CD4-positive, alpha-beta T cell treated with Interleukin-2 at 100 ng/mL for 4 hours (primary cell): ENCODE measurements at places on chromosomes 4 and X.

- DNase-seq: no peak
These were observed 24.5 kb downstream of the RBMX start for GRCh38 chrX:136856050-136856449.

DNA sequence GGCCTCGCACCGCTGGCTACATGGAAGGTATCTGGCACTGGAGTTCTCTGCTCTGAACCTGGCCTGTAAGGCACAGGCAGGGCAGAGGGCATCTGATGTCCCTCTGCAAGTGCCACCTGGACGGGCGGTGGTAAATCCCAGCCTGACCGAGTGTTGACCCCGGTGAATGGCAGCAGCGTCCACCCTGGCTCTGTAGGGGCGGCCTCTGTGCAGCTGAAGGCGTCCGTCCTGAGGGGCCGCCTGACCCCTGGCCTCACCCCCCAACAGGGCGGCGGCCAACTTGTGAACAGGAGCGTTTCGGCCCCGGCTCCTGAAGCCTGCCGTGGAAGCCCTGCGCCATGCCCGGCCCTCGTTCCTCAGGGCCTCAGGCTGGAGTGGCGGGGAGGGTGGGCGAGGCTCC lies 51.4 kb downstream of the CPZ start:
- no peak for DNase-seq

DNA sequence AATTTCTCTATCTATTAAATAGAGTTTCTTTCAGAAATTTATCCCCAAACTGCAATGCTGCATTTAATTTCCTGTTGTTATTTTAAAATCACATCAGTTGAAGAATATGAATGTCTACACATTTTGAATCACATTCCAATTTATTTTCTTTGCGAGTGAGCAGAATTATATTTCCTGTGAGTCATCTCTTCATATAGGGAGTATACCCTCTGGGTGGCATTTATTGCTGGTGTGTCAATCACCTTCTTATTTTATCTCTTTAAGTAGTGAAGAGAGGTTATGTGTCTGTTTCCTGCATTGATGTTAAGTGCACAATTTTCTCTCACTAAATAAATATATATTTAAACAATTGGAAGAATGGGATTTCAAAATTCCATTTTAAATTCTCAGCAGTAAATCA lies 511.0 kb upstream of the ATOH1 start:
- DNase-seq: no peak

DNA sequence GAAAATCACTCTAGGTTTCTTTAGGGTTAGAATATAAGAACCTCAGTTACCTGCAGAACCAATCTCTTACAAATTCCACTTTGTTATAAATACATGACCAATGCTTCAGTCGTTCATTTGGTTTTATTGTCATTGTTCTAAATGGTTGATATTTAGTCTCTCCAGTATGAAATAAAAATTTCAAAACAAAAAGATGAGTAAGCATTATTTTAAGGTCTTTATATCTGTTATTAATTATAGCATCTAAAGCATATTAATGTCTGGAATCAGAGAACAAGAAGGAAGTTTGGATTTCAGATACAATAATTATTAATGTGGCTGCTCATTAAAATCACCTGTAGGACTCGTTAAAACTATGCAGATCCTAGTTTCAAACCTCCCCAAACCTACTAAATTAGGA lies 265.4 kb upstream of the CXorf51A start:
- no peak for DNase-seq

- DNase-seq: no peak
These were observed 66.7 kb upstream of the NDUFC1 start for GRCh38 chr4:139368998-139369397.

GRCh38 chrX:47707031-47707780 lies 48.2 kb upstream of the UXT start:
- no peak for DNase-seq

- DNase-seq: no peak
These were observed 34.7 kb upstream of the CYP2U1 start for GRCh38 chr4:107896646-107897045.

DNA sequence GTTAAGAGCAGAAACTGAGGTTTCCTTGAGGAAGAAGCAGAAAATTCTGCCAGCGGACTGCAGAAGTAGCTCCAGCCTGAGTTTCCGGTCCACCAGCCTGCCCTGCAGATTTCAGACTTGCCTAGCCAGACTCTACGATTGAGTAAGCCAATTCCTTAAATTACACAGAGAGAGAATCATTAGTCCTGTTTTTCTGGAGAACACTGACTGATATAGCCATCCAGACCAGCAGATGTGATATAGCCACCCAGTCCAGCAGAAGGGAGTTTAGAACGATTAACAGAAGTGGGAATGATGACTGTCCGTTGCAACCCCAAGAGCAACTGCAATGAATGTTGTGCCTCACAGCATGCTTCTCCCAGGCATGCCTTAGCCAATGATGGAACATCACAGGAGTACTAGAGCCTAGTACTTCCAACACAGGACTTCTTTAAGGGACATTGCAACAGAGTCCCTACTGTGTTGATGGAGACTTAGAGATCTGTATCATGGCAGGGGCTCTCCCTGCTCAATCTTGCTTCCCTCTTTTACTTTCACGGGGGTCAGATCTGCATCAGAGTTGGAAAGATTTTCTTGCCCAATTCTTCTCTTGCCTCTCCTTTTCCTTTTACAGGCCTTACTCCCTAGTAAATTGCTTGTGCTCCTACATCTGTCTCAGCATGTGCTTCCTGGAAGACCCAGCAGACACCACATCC lies 264.6 kb upstream of the CLNK start:
- DNase-seq: no peak

GRCh38 chrX:136204571-136204970 lies 46.6 kb downstream of the MAP7D3 start:
- DNase-seq: peak; percentile 80

- DNase-seq: no peak
These were observed 1566.5 kb upstream of the PCDH7 start for GRCh38 chr4:29153642-29154041.

DNA sequence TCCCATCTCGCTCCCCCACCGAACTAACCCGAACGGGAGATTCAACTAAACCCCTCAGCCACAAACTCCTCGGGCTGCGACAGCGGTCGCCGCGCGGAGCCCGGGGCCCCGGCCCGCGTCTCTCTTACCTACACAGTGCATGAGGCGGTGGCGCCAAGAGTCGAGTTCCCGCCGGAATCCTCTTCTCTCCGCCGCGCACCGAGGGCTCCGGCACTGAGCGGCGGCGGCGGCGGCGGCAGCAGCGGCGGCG lies 160 bp downstream of the LCORL start:
- DNase-seq: no peak

DNA sequence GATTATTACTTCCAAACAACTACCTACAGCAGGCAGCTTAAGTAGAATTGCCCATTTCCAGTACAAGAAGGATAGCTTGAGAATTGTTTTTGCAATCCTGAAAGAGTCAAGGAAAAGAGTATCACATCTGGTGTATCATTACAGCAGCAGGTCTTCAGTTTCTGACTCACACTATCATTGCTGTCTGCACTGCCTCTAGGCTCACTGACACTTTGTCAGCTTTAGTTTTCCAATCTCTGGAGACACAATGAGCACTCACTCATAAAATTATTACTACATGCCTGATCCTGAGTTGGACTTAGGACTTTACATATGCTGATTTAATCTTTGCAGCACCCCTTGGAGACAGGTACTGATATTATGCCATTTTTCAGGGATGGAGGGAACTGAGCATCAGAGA lies 244.6 kb upstream of the BOD1L1 start:
- no peak for DNase-seq

- no peak for DNase-seq
These were observed 16.9 kb upstream of the LRBA start for GRCh38 chr4:151031831-151032605.

- no peak for DNase-seq
These were observed 98.3 kb downstream of the ARHGAP24 start for GRCh38 chr4:85573270-85573669.

GRCh38 chr4:143286701-143287571 lies 49.7 kb upstream of the GAB1 start:
- no peak for DNase-seq

- no peak for DNase-seq
These were observed 21.1 kb upstream of the HSFX4 start for GRCh38 chrX:149908308-149908707.

- DNase-seq: no peak
These were observed 29.4 kb downstream of the FGF5 start for GRCh38 chr4:80295826-80296225.

DNA sequence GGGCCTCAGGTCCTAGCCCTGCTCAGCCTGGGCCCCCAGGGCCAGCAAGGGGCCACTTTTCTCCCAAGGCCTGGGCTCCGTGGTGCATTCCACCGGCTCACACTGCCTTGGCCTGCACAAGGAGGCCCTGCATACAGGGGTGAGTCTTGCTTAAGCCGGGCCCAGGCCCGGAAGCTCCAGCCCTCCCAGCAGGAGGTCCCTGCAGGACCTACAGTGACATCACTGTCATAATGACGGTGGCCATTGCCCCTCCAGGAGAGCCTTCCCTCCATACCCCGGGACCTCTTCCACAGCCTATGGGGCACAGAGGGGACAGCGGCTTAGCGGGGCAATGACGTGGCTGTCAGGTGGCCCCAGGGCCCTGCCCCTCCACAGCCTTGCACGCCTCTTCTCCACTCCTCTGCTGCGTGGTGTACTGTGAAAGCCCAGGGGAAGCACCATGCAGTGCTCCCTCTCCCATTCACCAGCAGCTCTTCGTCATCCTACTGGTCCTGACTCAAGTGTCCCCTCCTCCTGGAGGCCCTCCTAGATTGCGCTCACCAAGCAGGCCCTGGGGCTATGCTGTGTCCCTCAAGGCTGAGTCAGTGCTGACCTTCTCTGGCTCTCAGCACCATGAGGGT lies 32.3 kb upstream of the AFAP1 start:
- DNase-seq: peak; percentile 1

- no peak for DNase-seq
These were observed 30.3 kb downstream of the SLC10A6 start for GRCh38 chr4:86818841-86819240.

DNA sequence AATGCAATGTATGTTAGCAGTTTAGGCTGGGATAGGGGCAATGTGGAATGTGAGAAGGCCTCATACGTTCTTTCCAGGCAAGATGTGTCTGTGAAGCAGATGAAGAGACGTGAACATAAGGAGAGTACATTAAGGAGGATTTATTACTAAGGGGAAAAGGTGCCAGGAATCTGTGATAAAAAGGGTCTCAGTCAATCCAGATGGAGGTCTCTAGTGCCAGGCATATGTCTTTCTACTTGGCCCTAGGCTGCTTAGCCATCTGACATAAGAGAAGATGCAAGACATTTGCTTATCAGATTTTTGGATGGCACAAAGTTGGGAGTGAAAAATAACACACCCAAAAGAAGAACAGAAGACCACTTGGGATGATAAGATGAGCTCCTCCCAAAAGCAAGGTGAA lies 93.0 kb upstream of the PRKG2 start:
- no peak for DNase-seq

GRCh38 chr4:181909368-181909767 lies 333.8 kb upstream of the TENM3 start:
- DNase-seq: no peak

DNA sequence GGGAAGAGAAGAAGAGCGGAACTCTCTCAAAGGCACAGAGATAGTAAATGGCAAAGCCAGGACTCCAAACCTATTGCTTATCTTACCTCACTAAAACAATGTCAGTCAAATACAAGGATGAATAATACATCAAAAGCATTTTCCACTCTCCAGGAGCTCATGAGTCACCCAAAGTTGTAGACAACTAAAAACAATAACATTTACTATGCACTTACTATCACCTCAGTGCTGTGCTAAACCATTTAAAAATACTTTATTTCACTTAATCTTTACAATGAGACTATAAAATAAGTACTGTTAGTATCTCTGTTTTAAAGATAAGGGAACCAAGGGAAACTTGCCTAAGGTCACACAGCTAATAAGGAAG lies 163.2 kb upstream of the SPANXC start:
- DNase-seq: no peak

DNA sequence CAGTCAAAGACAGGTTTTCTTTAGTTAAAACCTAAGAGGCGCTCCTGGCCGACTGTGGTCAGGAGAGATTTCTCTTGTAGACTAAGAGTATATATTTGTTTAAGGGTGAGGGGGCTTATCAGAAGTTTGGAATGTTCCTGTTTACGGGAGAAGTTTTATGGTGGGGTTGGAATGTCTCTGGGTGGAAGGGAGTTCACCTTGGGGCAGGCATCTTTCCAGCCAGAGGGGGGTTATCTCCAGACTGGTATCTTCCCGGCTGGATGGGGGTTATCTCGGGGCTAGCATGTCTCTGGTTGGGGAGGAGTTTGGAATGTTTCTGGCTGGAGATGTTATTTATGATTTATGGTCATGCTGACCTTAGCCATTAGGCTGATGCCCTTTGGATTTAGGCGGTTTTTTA lies 116.0 kb downstream of the COX7B2 start:
- DNase-seq: no peak

DNA sequence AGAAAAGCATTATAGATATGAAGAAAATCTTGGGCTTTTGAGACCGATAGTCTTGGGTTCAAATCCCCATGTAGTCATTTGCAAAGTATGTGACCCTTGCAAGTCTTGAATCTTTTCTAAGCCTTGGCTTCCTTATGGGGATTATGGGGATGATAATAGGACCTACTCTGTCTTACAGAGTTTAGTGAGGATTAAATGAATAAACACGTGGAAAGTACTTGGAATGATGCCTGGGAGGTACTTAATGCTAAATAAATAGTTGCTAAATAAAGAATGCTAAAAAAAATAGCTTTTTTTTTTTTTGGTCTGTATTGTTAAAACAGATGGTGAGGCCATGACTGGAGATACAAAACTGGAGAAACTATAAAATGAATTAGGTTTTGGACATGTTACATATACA lies 292.7 kb downstream of the GPAT3 start:
- DNase-seq: no peak

DNA sequence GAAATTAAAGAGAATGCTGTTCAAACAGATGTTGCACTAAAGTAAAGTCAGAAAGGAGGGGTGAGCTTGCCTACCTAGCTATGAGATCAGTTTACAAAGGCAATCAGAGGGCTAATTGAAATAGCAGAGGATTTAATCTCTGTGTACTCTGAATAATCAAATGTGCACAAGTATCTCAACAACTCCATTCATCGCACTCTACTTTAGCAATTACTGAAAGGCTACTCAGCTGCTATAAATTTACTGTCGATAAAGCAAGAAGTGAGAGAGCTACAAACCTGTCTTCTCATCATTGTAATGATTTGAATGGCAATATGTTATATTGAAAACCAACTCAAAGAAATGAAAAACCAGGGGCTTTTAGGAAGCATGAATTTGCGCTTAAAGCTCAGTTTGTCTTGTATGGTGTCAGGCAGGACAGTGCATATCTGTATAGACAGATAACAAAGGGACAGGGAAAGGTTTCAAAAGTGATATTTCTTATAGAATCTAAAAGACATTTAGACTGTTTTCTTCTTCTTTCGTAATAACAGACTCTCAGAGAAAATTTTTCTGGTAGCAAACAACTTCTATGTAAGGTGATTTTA lies 34.8 kb downstream of the GC start:
- no peak for DNase-seq

GRCh38 chr4:16334601-16335000 lies 108.3 kb upstream of the TAPT1 start:
- no peak for DNase-seq

GRCh38 chr4:149574971-149575370 lies 240.7 kb downstream of the IQCM start:
- DNase-seq: no peak
